ENCODE measurements at places on chromosomes 4 and X.

DNA sequence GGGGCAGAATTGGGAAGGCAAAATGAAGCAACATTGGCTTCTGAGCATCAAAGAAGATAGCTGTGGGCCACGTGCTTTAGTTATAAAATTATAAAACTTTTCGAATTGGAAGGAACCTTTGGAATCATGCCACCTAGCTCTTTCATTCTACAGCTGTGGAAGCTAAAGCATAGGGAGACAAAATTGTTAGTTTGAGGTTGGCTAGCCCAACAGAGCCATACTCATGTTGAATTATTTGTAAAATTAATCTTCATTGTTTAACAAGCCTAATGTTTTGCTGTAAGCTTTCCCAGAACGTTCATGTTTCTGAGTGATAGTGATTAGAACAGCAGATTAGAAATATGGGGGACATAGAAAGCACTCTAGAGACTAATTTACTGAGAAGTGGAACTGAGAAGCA is 35.9 kb downstream of the HHIP start:
- DNase-seq, result no peak

- DNase-seq, result peak; percentile 73
Measured at GRCh38 chr4:41258783-41259182, 2.1 kb downstream of the UCHL1 start.

- DNase-seq, result no peak
Measured at GRCh38 chr4:136664988-136665387, 867.3 kb downstream of the PCDH18 start.

DNA sequence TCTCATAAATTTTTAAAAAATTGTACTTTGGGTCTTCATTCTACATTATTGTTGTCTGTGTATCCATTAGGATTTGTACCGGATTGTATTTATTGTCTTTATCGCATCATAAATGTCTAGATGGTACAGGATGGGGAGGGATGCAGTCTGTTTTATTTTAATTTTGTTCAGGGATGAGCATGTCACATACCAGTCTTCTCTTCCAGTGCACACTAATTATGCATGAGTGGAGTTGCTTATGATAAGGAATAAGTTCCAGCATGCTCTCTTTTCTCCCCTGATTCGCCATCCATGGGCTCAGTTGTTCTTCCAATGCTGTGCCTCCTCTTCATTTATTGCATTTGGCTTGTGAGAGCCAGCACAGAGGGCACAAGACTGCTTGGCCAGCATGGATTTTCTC is 54.3 kb downstream of the PPEF1 start:
- no peak for DNase-seq

- no peak for DNase-seq
Measured at GRCh38 chr4:137471895-137472294, 60.4 kb downstream of the PCDH18 start.

GRCh38 chr4:184237612-184238011 is 19.9 kb upstream of the ENPP6 start:
- no peak for DNase-seq

- peak; percentile 7 for DNase-seq
Measured at GRCh38 chr4:112927544-112927943, 121.9 kb upstream of the ANK2 start.

DNA sequence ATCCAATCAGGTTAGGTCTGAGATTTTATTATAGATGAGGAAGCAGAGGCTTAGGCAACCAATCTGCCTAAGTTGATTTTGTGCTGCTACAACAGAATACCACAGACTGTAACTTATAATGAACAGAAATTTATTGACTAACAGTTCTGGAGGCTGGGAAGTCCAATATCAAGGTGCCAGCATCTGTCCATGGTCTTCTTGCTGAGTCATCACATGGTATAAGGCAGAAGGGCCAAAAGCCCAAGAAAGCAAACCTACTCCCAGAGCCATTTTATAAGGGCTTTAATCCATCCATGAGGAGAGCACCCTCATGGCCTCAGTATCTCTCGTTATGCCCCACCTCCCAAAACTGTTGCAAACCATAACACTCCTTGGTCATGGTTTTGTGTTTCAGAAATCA is 55.8 kb downstream of the GPAT3 start:
- DNase-seq, result no peak

DNA sequence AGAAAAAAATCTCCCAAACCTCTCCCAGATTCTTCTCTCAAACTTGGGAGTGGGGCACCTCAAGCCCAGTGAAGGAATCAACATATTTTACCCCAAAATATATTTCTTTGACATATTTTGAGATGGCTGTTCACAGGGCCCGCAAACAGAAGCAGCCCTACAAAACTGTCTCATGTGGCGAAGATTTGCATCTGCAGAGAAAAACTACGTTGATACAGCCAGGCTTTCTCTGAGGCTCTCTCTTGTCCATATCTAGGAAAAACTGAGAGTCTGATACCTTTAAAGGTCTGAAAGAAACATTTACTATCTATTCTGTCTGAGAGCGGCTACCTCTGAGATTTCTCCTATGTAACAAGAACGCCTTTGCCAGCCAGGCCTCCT is 23.3 kb upstream of the TMSB4X start:
- no peak for DNase-seq
